ENCODE measurements at places on chromosomes 6 and 20.

DNA sequence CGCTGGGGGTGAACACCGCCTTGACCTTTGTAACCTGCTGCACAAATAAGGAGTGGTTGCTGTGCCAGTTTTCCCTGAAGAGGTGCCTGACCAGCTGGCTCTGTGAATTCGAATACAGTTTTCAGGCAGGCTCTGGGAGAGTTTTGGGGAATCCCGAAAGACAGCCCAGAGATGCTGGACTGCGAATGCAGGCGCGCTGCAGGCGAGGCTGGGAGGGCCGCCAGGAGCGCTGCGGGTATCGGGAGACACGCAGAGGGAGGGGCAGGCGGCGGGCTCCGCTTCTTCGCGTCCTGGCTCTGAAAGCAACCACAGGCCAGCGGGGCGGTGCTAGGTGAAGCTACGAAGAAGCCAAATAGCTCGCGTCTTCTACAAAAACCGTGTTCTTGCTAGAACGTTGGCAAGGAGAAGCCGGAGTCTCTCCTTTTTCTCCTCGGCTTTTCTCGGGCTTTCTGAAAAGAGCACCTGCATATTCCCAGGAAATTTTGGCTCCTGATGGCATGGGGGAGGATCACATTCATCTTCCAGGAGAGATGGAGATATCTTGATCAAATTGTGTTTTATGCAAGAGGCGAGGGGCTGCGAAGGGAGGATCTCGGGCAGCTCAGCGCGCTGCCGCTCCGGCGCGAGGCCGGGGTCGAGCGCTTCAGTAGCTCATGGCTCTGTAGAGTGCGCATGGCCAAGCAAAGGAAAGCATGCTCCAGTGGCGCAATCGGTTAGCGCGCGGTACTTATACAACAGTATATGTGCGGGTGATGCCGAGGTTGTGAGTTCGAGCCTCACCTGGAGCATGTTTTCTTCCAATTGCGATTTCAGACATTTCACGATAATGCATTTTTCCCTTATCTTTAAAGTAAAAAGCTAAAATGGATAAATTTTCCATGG is 158.1 kb upstream of the ZNF184 start:
- no peak for DNase-seq

DNA sequence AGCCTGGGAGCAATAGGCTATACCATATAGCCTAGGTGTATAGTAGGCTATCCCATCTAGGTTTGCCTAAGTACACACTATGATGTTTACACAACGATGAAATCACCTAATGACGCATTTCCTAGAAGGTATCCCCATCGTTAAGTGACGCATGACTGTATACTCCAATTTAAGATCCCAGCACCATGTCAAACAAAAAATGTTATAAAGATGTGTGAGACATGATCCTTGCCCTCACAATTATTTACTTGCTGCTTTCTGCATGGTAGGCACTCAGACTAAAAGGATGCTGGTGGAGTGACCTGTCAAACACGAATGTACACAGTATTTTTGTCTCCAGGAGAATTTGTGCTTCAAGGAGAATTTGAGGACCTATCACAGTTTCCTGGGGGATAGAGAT is 32.3 kb downstream of the SNAP25 start:
- no peak for DNase-seq

DNA sequence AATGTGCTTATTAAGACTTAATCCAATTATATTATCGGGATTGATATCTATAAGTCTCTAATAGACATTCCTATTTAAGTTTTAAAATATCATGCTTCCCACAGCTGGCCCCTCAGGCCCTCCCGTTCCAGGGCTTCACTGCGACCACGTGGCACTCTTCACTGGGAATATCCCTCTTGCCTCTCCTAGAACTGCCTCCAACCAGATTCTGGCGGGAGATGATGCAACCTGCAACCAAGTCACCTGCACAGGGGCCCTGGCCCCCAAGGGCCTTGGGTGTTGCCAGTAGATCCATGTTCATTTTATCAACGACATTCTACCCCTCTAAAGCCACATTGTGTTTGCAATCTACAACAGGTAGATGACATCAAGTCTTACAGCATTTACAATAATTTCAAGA is 18.4 kb upstream of the RAMACL start:
- DNase-seq = no peak

- DNase-seq = no peak
Observed at GRCh38 chr20:49810491-49811190, 2.0 kb upstream of the SLC9A8 start.

- DNase-seq = no peak
Observed at GRCh38 chr6:144661116-144661806, 376.1 kb downstream of the UTRN start.

DNA sequence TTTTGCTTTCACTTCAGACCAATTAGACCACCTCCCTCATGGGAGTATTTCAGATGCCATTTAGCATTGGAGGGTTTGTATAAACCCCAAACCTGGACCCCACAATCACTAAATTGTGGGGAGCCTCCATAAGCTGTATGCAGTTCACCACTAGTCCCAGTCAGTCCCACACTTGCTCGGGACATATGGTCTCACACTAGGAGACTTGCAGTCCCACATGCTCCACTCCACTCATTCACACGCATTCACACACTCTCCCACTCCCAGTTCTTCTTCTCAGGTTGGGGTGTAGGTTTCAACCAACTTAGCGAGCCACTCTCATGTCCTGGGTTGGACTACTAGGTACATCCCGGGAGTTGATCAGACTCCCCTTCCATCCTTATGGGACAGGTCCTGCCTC is 84.5 kb upstream of the GPR6 start:
- no peak for DNase-seq

GRCh38 chr6:168793649-168794048 is 352.7 kb downstream of the SMOC2 start:
- DNase-seq = no peak

GRCh38 chr20:63889241-63890200 is 5.4 kb upstream of the DNAJC5 start:
- DNase-seq = no peak

DNA sequence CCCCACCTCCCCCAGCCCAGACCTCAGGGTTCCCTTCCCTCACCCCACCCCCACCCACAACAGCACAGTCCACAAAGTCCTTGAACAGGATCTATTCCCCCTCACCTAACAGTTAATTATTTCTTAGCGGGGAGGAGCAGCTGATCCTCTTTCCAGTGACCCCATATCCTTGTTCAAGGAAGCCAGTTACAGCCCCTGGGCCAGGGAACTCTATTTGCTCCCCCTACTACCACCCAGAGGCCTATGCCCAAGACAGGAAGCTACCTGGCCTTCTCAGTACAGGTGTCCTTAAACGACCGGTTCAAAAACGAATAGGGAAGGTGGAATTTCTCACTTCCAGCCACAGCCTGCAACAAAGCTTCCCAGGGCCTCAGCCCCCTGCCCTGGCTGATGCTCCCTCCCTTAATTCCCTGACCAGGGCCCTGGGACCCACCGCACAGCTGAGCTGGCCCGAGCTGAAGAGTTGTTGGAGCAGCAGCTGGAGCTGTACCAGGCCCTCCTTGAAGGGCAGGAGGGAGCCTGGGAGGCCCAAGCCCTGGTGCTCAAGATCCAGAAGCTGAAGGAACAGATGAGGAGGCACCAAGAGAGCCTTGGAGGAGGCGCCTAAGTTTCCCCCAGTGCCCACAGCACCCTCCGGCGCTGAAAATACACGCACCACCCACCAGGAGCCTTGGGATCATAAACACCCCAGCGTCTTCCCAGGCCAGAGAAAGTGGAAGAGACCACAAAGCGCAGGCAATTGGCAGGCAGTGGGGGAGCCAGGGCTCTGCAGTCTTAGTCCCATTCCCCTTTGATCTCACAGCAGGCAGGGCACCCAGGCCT is 778 bp downstream of the MCCD1 start:
- DNase-seq = no peak

DNA sequence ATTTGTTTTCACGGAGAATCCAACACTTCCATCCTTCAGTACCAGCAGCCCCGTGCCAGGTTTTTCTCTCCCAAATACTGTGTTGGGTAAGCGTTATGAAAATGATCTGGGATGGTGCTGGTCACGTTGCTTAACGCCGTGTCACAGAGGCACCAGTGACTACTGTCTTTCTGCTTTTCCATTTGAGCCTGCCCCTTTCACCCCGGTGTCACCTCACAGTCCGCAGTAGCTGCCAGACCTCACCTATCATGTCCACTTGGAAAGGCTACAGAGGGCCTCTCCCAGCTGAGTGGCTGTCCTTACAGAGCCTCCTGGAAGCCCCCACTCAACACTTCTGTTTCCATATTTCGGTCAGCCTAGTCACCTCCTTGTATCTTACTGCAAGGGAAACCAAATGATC is 176.5 kb upstream of the ARID1B start:
- DNase-seq = no peak

Measured in omental fat pad (tissue), 4 donors.